Tibial nerve (tissue), 4 donors: ENCODE measurements at places on chromosomes 2 and 18.

DNA sequence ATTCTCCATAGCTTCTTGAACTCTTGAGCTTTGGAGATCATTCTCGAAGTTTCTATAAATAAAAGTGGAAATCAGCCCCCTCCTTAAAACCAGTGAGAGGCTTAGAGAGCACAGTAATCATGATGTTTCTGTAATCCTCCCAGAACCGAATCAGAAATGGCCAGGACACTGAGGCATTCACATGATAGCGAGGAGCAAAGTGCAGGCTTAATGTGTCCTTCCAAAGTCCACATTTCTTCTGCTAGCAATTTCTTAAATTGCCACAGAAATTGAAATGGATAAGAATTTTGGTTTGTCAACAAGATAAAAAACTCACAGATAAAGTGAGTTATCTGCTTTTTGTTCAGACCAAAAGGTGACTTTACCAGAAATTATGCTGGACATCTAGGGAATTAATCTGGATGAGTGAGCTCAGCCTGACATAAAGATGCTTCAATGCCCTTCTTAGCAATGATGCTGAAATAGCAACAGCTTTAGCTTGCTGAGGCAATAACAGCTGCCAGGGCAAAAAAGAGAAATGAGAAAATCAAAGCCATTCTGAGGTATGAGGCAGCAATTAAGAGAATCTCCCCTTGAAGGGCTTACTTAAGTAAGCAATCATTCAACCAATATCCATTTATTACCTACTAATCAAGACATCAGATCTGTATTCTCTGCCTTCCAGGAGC lies 82.4 kb upstream of the PHLPP1 start:
- H3K4me3 ChIP-seq, result no peak overlapping the region
- no peak overlapping the region for H3K27ac ChIP-seq
- H3K27me3 ChIP-seq, result no peaks in the 10 kb centered on the region
- DNase-seq, result no peak

GRCh38 chr2:197308585-197308984 lies 2.0 kb downstream of the ANKRD44 start:
- no peak overlapping the region for H3K4me3 ChIP-seq
- DNase-seq, result no peak
- H3K27me3 ChIP-seq, result no peaks in the 10 kb centered on the region
- H3K27ac ChIP-seq, result no peak overlapping the region

- no peaks in the 10 kb centered on the region for H3K4me1 ChIP-seq
- H3K36me3 ChIP-seq, result no peaks in the 10 kb centered on the region
Measured at GRCh38 chr2:234840336-234840735, 111.5 kb upstream of the SH3BP4 start.

- no peak for DNase-seq
- H3K27me3 ChIP-seq, result no peaks in the 10 kb centered on the region
- H3K27ac ChIP-seq, result no peak overlapping the region
- no peak overlapping the region for H3K4me3 ChIP-seq
- no peaks in the 10 kb centered on the region for H3K4me1 ChIP-seq
- H3K36me3 ChIP-seq, result no peaks in the 10 kb centered on the region
Measured at GRCh38 chr2:164560181-164560792, 61.0 kb downstream of the GRB14 start.

DNA sequence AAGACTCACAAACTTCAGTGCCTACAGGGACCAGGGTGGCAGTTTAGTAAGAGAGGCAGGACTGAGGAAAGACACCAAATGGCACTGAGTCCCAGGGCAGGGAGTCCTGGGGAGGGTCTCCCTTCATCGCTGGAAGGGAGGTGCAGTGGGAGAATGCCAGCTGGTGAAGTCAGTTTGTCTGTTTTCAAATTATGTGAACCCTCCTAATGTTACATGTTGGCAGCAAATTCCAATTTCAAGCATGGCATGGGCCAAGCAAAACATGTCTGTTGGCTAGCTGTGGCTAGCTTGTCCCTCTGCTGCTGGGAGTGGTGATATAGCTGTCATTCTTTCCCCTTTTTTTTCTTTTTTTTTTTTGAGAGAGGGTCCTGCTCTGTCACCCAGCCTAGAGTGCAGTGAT lies 55.9 kb upstream of the HAAO start:
- peak overlapping the region; percentile 24 for H3K27ac ChIP-seq
- peaks cover 19% of the 10 kb centered on the region for H3K4me1 ChIP-seq
- H3K27me3 ChIP-seq, result no peaks in the 10 kb centered on the region
- DNase-seq, result no peak
- H3K4me3 ChIP-seq, result no peak overlapping the region

DNA sequence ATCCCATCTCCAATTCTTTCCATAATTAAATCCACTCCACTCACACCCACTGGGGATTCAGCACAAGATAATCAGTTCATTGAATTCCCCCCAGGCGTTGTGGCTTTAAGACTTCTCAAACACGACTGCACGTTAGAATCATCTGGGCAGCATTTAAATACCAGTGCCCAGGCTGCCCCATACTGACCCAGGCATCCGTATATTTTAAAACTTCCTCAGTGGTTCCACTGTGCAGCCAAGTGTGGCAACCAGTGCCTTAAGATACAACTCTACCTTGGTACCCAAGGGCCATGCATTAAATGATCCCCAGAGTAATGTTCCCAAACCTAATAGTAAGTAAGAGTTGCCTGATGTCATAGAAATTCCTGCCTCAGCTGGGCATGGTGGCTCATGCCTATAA lies 54.3 kb upstream of the BZW1 start:
- no peaks in the 10 kb centered on the region for H3K4me1 ChIP-seq
- H3K36me3 ChIP-seq, result no peaks in the 10 kb centered on the region
- peak overlapping the region; percentile 35 for H3K27ac ChIP-seq
- no peaks in the 10 kb centered on the region for H3K27me3 ChIP-seq

DNA sequence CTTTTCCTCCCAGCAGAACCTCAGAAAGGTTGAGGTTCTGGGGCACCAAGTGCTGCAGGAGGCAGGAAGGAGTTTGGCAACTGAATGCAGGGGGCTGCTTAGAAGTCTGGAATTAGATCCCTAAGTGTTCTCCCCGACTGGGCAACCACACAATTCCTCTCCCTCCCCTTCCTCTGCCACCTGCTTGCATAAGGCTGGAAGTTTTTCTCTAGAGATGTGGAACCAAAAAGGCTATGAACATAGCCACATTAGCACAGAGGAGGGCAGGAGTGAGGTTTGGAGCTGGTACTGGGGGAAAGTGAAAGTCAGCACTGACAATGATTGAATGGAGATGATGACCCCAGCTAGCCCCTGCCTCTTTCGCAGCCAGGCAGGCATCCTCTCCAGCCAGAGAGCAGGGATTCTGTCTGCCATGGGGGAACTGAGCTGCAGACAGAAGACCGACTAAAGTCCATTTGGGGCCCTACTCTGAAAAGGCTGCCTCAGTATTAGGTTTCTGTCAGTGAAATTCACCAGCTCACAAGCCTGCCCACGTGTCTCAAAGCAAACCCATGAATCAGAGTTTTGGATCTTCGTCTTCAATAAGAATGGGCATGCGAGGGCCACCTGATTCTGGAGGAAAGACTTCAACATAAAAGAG lies 87.9 kb upstream of the ITGA6 start:
- no peak overlapping the region for H3K4me3 ChIP-seq
- H3K27ac ChIP-seq, result no peak overlapping the region
- DNase-seq, result no peak
- H3K36me3 ChIP-seq, result no peaks in the 10 kb centered on the region

- H3K27me3 ChIP-seq, result no peaks in the 10 kb centered on the region
- no peaks in the 10 kb centered on the region for H3K4me1 ChIP-seq
- DNase-seq, result no peak
- H3K27ac ChIP-seq, result no peak overlapping the region
Measured at GRCh38 chr2:83705146-83705545, 753.9 kb downstream of the SUCLG1 start.

- no peaks in the 10 kb centered on the region for H3K4me1 ChIP-seq
- no peak overlapping the region for H3K27ac ChIP-seq
- DNase-seq, result no peak
- H3K27me3 ChIP-seq, result no peaks in the 10 kb centered on the region
- peaks cover 32% of the 10 kb centered on the region for H3K36me3 ChIP-seq
- no peak overlapping the region for H3K4me3 ChIP-seq
Measured at GRCh38 chr2:66441581-66442320, 6.8 kb downstream of the MEIS1 start.

- peak overlapping the region; percentile 47 for H3K27ac ChIP-seq
- no peak overlapping the region for H3K4me3 ChIP-seq
- DNase-seq, result no peak
- peaks cover 9% of the 10 kb centered on the region for H3K36me3 ChIP-seq
- no peaks in the 10 kb centered on the region for H3K27me3 ChIP-seq
Measured at GRCh38 chr2:26068602-26069298, 34.9 kb downstream of the RAB10 start.

DNA sequence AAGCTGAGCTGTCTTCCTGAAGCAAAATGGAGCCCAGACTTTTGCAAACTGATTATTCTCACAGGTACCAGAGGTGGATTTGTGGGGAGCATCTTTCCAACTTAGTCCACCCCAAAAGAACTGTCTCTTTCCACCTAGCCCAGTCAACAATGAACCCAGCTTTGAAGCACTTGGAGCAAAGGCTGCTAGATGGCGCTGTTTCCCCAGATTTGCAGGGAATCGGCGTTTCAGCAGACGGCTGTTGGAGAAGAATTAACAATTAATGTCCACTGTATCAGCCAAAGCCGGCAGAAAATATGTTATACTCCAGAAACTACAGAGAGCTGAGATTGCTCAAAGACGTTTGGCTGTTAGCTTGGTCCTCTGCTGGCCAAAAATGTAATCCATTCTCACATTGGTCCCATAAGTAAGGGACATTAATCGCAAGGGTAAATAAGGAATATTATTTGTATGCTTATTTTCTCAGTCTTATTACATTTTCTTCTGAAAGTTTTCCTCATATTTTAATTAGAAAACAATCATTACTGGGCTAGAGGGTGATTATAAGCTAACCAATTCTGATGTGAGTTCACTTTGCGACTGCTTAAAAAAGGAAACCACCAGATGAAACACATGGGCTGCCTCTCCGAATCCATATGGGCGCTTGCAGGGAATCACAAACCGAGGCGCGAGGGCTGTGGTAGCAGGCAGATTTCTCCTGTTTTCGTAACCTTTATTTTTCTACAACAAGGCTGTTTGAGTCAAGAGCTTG lies 423.8 kb upstream of the MEX3C start:
- no peak overlapping the region for H3K27ac ChIP-seq
- H3K4me1 ChIP-seq, result no peaks in the 10 kb centered on the region
- H3K27me3 ChIP-seq, result no peaks in the 10 kb centered on the region
- H3K4me3 ChIP-seq, result no peak overlapping the region

DNA sequence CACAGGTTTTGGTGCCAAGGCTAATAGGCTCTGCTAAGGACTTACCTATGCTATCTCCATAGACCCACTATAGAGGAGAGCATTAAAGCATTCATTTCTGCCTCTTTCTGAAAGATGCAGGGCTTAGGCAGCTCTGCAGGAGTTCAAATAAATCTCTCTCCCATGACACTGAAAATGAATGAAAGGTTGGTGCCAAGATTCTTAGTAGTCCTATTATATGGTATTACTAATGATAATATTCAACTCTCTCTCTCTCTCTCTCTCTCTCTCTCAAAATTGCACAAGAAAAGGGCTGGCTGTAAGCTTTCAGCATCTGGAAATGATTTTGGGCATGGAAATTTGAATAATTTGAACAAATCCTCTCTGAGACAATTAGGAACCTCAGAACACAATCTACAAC lies 433.7 kb downstream of the MBD2 start:
- no peaks in the 10 kb centered on the region for H3K27me3 ChIP-seq
- no peak overlapping the region for H3K27ac ChIP-seq
- no peak overlapping the region for H3K4me3 ChIP-seq
- peaks cover 11% of the 10 kb centered on the region for H3K4me1 ChIP-seq
- DNase-seq, result no peak

DNA sequence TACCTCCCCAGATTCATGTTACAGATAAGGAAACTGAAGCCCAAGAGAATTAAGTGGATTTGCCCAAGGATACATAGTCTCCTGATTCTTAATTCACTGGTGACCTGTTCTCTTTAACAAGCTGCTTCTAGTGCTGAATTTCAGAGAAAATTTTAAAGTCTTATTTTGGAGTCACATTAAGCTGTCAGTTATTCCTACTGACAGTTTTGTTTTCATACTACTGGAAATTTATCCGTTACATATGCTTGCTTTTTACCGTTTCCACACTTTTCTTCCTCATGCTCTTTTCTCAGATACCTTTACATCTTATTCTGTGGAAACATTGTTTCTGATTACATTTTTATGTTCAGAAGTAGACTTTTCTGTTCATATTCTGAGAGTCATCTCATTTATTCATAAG lies 1.3 kb downstream of the MOB4 start:
- no peaks in the 10 kb centered on the region for H3K36me3 ChIP-seq
- H3K4me1 ChIP-seq, result peaks cover 40% of the 10 kb centered on the region
- H3K4me3 ChIP-seq, result peak overlapping the region; percentile 87
- DNase-seq, result no peak

DNA sequence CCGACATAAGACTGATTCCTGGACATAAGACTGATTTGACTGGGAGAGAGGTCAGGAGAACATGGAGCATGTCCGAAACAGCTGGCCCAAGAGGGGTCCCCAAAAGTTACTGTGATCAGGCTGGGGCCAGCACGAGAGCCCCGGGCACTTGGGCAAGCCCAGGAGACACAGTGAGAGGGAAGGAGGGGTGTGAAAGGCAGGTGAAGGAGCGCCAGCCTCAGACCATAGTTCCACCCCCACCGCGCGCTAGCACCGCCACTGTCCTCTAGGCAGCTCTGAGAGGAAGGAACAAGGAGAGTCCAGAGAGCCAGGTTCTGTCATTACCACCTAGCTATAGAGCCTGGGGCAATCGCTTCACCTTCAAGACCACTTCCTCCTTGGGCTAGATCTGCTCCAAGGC lies 78.2 kb upstream of the DAPL1 start:
- no peak for DNase-seq
- H3K27ac ChIP-seq, result no peak overlapping the region
- H3K4me1 ChIP-seq, result peaks cover 20% of the 10 kb centered on the region
- H3K27me3 ChIP-seq, result no peaks in the 10 kb centered on the region

DNA sequence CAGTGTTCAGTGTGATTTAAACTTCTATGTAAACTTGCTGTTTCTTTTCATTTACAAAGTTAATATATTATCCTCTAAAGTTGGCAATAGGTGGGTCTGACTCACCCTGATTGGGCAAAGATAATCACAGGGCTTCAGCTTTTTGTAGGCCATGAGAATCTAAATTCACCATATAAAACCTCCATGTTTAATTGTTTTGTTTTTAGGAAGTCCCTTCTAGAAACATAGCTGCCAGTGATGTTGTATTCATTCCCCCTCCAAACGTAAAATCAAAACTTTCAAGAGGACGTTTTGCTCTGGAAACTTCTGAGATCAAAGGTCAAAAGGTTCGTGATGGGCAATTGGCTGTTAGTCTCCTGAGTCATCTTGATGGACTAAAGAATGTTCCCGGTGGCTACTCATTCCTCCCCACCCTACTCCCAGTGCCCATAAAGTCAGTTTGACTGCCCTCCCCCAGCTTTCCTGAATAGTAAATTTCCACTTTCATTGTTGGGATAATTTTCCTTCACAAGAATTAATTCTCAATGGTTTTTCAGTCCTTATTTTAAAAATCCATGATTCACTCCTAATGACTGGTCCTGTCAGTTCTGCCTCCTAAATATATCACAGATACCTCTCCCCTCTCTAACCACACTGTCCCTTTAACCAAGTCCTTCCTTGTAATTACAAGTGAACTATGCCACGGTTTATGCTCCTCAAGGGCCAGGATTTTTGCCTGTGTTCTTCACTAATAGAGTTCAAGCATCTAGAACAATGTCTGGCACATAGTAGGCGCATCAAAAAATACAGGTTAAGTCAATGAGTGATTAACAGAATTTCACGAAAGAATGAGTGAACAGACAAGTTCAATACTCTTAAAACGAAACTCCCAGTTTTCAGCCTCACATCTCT lies 164.4 kb upstream of the VRK2 start:
- H3K36me3 ChIP-seq, result no peaks in the 10 kb centered on the region
- no peaks in the 10 kb centered on the region for H3K27me3 ChIP-seq
- no peak overlapping the region for H3K27ac ChIP-seq
- no peak for DNase-seq
- H3K4me1 ChIP-seq, result no peaks in the 10 kb centered on the region
